ENCODE measurements at places on chromosomes 3 and 15.

GRCh38 chr3:120544361-120544760 lies 51.8 kb upstream of the NDUFB4 start:
- no peak for DNase-seq

DNA sequence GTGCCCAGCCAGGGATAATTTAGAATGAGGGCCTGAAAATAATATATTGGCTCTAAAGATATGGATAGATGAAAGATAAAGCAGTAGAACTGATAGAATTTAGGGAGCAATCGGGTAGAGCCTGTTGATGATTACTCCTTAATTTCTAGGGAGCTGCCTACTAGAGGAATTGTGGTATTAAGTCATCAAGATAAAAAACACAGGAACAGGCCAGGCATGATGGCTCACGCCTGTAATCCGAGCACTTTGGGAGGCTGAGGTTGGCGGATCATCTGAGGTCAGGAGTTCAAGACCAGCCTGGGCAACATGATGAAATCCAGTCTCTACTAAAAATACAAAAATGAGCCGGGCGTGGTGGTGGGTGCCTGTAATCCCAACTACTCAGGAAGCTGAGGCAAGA lies 130.4 kb downstream of the PCCB start:
- DNase-seq, result no peak

GRCh38 chr3:37229740-37230139 lies 55.4 kb upstream of the LRRFIP2 start:
- DNase-seq, result no peak

DNA sequence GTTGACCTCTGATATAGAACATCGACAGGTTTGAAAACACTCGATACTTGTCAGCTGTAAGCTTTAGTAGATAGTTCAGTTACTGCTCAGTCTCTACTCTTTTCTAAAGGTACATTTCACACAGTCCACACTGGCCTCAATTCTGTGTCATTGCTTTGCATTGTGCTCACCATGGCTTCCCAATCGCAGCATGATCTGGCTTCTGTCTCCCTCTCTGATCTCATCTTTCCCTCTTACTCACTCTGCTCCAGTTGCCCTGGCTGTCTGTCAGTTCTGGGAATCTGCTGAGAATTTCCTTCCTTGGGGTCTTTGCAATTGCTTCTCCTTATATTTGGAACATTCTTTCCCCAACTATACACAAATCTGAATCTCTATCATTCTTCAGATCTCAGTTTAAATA lies 80.6 kb downstream of the GTF2E1 start:
- no peak for DNase-seq

- DNase-seq, result no peak
These were observed 43.9 kb downstream of the SEMA3G start for GRCh38 chr3:52401021-52401420.

DNA sequence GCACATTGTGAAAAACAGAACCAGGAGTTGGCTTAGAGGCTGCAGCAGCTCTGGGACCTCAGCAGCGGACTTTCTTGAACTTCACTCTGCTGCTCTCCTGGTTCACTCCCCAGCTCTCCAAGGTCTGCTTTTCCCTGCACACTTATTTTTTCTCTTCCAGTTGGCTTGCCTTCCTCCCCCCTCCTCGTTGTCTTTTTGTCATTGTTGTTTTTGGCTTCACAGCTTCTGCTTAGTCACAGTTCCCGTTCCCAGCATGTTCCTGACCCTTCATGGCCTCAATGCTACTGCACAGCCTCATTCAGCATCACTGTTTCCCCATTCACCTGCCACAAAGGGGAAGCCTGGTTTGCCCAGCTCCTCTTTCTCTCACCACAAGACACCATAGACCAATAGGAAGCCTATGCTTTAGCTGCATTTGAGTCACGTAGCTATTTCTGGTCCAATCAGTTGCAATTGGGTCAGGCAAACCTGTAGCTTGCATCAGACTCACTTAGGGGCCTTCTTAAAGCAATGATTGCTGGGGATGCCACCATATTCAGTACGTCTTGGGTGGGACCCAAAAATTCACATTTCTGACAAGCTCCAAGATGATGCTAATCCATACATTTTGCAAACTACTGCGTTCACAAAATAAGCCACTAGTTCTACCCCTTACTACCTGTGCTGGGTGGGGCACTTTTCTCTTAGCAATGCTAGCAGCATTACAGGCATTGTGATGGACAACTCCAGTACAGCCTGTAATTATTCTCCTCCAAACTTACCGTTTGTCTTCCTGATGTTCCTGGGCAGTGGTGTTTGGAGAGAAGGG lies 7.8 kb upstream of the SUMF1 start:
- no peak for DNase-seq

DNA sequence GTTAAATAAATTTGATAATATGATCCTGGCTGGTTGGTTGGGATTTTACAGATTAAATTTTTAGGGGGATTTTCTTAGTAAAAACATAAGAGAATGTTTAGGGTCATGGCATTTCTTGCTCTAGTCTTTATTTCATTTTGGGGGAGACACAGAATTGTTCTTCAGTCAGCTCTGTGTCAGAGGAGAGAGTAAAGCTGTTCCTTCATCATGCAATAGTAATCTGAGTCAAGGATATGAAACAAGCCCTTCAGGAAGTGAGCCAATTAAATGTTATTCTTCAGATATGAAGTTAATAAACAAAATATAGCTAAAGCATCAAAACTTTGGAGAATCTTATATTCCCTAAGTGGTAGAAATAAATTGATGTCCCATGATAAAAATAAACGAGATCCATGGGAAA lies 22.9 kb upstream of the SLC4A7 start:
- no peak for DNase-seq

Measured in activated naive CD4-positive, alpha-beta T cell treated with anti-CD3 and anti-CD28 coated beads, Interleukin-2, amount 50 U/mL, for 72 hours (primary cell).